ENCODE measurements at places on chromosomes 6 and 20.

GRCh38 chr20:15772826-15773225 lies 800.4 kb downstream of the KIF16B start:
- DNase-seq = no peak

DNA sequence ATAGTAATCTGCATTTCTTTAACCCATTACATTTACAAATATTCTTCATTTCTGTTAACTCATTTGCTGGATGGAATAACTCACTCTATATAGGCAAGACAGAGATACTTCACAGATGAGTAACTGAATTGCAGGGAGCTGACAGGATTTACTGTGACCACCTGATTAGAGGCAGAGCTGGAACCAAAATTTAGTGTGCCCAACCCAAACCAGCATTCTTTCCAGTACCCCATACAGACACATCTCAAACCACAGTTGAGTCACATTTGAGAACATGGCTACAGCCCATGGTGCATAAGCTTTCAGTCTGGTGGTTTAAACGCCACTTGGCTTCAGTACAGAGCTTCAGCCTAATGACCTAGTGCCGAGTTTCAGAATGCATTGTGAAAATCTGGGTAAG lies 138.4 kb upstream of the TENT5A start:
- no peak for DNase-seq

GRCh38 chr6:132227904-132228303 lies 173.4 kb downstream of the MOXD1 start:
- DNase-seq = no peak

DNA sequence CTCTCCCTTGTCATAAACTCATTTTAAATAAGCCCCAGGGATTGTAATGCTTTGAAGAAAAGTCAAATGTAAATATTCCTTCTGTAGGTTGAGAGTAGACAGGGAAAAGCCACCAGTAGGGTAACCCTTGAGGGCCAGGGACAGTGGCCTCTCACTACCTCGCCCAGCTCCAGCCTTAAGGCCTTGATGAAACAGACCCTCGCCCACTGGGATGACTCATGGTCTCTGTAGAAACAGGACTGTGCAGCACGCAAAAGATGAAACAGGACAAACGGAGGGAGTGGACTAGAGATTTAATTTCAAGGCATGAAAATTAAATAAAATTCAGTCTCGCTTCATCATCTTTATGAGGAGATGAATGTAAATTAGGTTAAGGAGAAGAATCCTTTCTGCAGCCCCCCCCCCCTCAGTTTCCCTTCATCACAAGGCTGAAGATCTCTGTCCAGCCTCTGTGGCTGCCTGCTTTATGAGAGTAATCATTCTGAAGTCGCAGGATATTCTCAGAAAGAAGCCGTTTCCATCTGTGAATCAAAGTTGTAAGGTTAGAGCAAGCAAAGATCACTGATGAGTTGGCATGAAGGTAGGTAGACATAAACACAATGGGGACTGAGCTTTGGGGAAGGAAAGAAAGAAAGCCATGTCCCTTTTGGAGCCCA lies 60.4 kb downstream of the TMEM200A start:
- no peak for DNase-seq

DNA sequence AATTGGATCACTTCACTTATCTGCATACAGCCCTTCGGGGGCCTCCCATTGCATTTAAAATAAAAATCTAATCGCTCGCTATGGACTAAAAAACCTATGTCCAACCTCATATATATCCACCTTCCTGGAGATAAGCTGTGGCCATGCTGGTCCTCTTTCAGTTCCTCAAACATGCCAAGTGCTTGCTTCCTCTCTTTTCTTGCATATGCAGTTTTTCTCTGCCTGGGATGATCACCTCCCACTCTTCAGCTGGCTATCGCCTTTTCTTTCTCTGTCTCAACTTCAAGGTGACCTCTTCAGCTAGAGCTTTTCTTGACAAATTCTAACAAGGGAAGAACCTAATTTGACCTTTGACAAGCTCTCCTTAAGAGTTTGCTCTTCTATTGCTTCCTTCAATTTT lies 5.6 kb upstream of the TFB1M start:
- no peak for DNase-seq

GRCh38 chr6:165729307-165729936 lies 66.4 kb upstream of the PDE10A start:
- DNase-seq = no peak

DNA sequence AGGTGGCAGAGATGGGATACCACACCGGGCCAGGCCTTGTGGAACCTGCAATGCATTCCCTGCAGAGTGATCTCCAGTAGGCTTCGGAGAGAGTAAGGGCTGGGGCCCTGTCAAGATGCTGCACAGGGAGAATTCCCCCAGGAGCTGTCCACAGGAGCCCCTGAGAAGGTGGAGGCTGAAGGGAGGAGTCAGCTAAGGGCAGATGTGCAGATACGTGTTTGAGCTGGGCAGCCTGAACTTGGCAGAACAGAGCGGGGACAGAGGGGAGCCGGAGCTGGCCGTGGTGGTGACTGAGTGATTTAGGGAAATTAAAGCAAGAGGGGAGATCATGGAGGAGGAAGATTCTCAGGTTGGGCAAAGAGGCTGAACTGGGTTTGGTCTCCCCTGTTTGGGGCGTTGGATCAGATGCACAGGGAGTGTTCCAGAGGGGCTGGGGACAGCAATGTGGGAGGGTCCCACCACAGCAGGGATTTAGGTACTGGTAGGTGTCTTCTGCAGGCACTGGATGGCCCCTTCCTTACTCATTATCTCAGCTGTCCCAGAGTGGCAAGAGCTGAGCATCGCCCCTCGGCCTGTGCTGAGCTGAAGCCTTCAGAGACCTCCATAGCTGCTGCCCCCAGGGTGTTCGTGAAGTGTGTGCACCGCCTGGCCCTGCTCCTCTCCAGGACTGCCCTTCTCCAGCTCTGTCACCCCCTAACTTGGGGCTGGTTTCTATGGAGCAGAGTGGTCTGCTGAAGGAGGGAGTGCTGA lies 3.8 kb upstream of the NCR2 start:
- DNase-seq = no peak

Data from RWPE2 (cell line).